Activated CD8-positive, alpha-beta memory T cell treated with anti-CD3 and anti-CD28 coated beads, Interleukin-2, amount 50 U/mL, for 48 hours (primary cell): ENCODE measurements at places on chromosomes 7 and 10.

DNA sequence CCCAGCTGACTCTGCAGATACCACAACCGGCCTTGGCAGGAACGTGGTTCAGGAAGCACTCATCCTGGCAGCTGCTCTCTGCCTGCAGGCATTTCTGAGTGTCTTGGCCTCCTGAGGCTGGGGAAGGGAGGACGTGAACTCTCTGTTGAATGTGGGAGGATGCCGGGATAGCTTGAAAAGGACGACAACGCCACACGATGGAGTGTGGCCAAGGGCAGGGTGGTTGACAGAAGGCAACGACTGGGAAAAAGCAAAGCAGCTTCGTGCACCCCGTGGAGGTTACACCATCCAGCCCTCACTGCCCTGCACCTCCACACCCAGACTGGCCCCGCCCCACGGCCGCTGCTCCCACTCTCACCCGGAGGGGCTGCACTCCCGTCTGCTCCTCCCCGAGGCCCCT lies 466.1 kb upstream of the FOXK1 start:
- no peak for DNase-seq

- DNase-seq, result no peak
These were observed 398.9 kb downstream of the ADRA2A start for GRCh38 chr10:111475720-111476119.

DNA sequence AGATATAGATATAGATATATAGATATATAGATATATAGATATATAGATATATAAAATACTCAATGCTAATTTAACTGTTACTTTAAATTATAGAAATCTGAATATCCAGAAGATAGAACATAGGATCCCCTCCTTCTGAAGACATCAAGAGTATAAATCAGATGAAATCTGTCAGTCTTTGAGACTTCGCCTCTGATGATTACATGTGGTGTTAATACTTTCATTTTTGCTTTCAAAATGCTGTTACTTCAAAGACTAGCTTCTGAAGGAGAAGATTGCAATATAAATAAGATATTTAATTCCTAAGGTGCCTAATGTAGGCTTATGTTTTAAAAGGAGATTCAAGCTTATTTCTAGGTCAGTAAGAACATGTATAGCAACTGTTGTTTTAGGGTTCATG lies 180.4 kb downstream of the TSPAN12 start:
- no peak for DNase-seq

GRCh38 chr10:43396061-43396927 lies 12.7 kb downstream of the HNRNPF start:
- peak; percentile 91 for DNase-seq

GRCh38 chr10:4459531-4459930 lies 366.5 kb upstream of the AKR1E2 start:
- DNase-seq, result no peak

DNA sequence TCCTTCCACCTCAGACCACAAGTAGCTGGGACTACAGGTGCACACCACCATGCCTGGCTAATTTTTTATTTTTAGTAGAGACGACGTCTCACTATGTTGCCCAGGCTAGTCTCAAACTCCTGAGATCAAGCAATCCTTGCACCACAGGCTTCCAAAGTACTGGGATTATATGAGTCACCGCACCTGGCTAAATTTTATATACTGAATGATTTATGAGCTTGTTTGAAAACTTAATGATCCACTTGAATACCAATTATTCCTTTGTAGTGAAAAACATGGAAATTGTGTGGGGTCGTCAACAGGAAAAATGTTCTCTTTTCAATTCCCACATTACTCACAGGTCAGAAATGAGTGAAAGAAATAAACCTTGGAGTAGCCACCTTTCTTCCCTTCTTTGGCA lies 31.3 kb downstream of the RAPGEF5 start:
- no peak for DNase-seq

DNA sequence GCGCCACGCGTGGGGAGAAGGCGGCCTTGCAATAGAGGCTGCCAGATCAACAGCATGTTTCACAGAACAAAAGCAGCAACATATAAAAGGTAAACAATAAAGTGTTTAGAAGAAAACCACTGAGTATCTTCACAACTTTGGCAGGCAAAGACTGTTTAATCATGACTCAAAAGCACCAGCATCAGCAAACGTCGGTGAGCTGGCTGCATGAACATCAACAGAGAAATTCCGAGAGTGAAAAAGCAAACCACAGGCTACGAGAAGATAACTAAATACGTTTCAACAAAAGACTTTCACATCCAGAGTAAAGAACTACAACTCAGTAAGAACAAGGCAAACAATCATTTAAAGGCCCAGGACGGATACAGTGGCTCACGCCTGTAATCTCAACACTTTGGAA lies 172.0 kb downstream of the MAD1L1 start:
- DNase-seq, result no peak

GRCh38 chr10:49164559-49165188 lies 23.5 kb downstream of the TMEM273 start:
- no peak for DNase-seq
